ENCODE measurements at places on chromosomes 7 and 10. TPM values are rescaled to one million over a fixed set of nuclear protein-coding genes. Genes with fewer than 3 reads are reported as not detected.

The CC2D2B gene
- total RNA-seq: not detected

The AKR1C4 gene
- not detected for total RNA-seq

The CALML3 gene
- not detected for total RNA-seq

The CCL26 gene
- total RNA-seq: 15.1 TPM

The BAIAP2L1 gene
- total RNA-seq: 15.9 TPM

The CDH23 gene
- 0.16 TPM for total RNA-seq

The ITPRID1 gene
- not detected for total RNA-seq

The FOXP2 gene
- total RNA-seq: not detected

The TEX36 gene
- total RNA-seq: not detected

The TAC1 gene
- not detected for total RNA-seq

The NXPH1 gene
- total RNA-seq: not detected

The ADRB1 gene
- 1.4 TPM for total RNA-seq

The SPDYE6 gene
- not detected for total RNA-seq

The TAF3 gene
- total RNA-seq: 4.4 TPM

The ASB15 gene
- total RNA-seq: 1.4 TPM

The ANXA8L1 gene
- not detected for total RNA-seq

The SPDYE2B gene
- total RNA-seq: not detected

The LRRC17 gene
- 8.3 TPM for total RNA-seq

The OR9A2 gene
- total RNA-seq: not detected

The MMP21 gene
- not detected for total RNA-seq

The SLC29A4 gene
- total RNA-seq: 8.7 TPM

The RBM48 gene
- total RNA-seq: 13.2 TPM

The PNLIPRP3 gene
- not detected for total RNA-seq

The THSD7A gene
- total RNA-seq: not detected

The NPC1L1 gene
- total RNA-seq: not detected

The ELN gene
- total RNA-seq: not detected

The HUS1 gene
- 46.6 TPM for total RNA-seq

The MEOX2 gene
- not detected for total RNA-seq

The MORN4 gene
- total RNA-seq: 6.8 TPM

The TRDMT1 gene
- total RNA-seq: 11.4 TPM

The DYNC1I1 gene
- 3.9 TPM for total RNA-seq

The NCF1 gene
- not detected for total RNA-seq

The HKDC1 gene
- total RNA-seq: 0.06 TPM

The FGFR2 gene
- 1.1 TPM for total RNA-seq

The OPN4 gene
- total RNA-seq: not detected

The TMEM130 gene
- total RNA-seq: 1.1 TPM

The WNT2 gene
- 2.5 TPM for total RNA-seq

The AKR1C2 gene
- 0.18 TPM for total RNA-seq

The LRIT1 gene
- not detected for total RNA-seq

The SORBS1 gene
- total RNA-seq: 1.1 TPM

The UTF1 gene
- total RNA-seq: not detected

The VGF gene
- total RNA-seq: not detected

The IPMK gene
- 5.8 TPM for total RNA-seq

The PTF1A gene
- not detected for total RNA-seq

The EPHB6 gene
- 0.82 TPM for total RNA-seq

The TMEM213 gene
- not detected for total RNA-seq

The CDCA7L gene
- total RNA-seq: 39.9 TPM

The PNLIPRP2 gene
- total RNA-seq: not detected

The PRSS37 gene
- total RNA-seq: not detected

The SCART1 gene
- total RNA-seq: 0.18 TPM

The HABP2 gene
- total RNA-seq: not detected

The ATOH7 gene
- total RNA-seq: not detected

The PIK3CG gene
- total RNA-seq: 1.2 TPM

The C7orf57 gene
- 0.34 TPM for total RNA-seq

The TAS2R40 gene
- not detected for total RNA-seq

The LSM5 gene
- 52.0 TPM for total RNA-seq

The PDCD11 gene
- total RNA-seq: 25.8 TPM

The CABCOCO1 gene
- total RNA-seq: not detected

The COL17A1 gene
- not detected for total RNA-seq

Measured in SJSA1 (cell line).